ENCODE measurements at places on chromosomes 11 and 22. TPM values are rescaled to one million over a fixed set of nuclear protein-coding genes. Genes with fewer than 3 reads are reported as not detected.

Gene ELMOD1
- total RNA-seq, result 0.31 TPM

Gene OTOG
- not detected for total RNA-seq

Gene OR56A1
- total RNA-seq, result not detected

Gene SHANK2
- total RNA-seq, result under 0.01 TPM

Gene POU2AF2
- total RNA-seq, result not detected

Gene OR5T2
- total RNA-seq, result not detected

Gene CACNA1I
- not detected for total RNA-seq

Gene KRTAP5-11
- total RNA-seq, result not detected

Gene MRGPRE
- not detected for total RNA-seq

Gene ZNRD2
- 28.6 TPM for total RNA-seq

Gene CALCA
- not detected for total RNA-seq

Gene SCGB1D2
- not detected for total RNA-seq

Gene PGGHG
- 19.9 TPM for total RNA-seq

Gene PI4KA
- 15.7 TPM for total RNA-seq

Gene HORMAD2
- total RNA-seq, result not detected

Gene TENM4
- not detected for total RNA-seq

Gene CYTH4
- 0.06 TPM for total RNA-seq

Gene EED
- total RNA-seq, result 33.9 TPM

Gene SMARCB1
- 17.0 TPM for total RNA-seq

Gene MN1
- total RNA-seq, result 0.32 TPM

Gene OR5B21
- not detected for total RNA-seq

Gene FDXACB1
- total RNA-seq, result 1.3 TPM

Gene A4GALT
- 54.1 TPM for total RNA-seq

Gene CARD10
- total RNA-seq, result 29.6 TPM

Gene VWA5A
- total RNA-seq, result 5.7 TPM

Gene OR2AT4
- total RNA-seq, result not detected

Gene SCGB1C1
- not detected for total RNA-seq

Gene KCTD14
- total RNA-seq, result 0.25 TPM

Gene TXNRD2
- 70.9 TPM for total RNA-seq

Gene ASRGL1
- 33.4 TPM for total RNA-seq

Gene KCNA4
- total RNA-seq, result not detected

Gene LIF
- 2.0 TPM for total RNA-seq

Gene PARVG
- 0.16 TPM for total RNA-seq

Gene SLC7A4
- total RNA-seq, result not detected

Gene SPDYC
- not detected for total RNA-seq

Gene P2RY6
- total RNA-seq, result not detected

Gene MPZL2
- total RNA-seq, result 78.2 TPM

Gene FBLN1
- 0.16 TPM for total RNA-seq

Gene CABP4
- total RNA-seq, result 3.1 TPM
